ENCODE measurements at places on chromosomes 11 and 22. TPM values are rescaled to one million over a fixed set of nuclear protein-coding genes. Genes with fewer than 3 reads are reported as not detected.

DNA sequence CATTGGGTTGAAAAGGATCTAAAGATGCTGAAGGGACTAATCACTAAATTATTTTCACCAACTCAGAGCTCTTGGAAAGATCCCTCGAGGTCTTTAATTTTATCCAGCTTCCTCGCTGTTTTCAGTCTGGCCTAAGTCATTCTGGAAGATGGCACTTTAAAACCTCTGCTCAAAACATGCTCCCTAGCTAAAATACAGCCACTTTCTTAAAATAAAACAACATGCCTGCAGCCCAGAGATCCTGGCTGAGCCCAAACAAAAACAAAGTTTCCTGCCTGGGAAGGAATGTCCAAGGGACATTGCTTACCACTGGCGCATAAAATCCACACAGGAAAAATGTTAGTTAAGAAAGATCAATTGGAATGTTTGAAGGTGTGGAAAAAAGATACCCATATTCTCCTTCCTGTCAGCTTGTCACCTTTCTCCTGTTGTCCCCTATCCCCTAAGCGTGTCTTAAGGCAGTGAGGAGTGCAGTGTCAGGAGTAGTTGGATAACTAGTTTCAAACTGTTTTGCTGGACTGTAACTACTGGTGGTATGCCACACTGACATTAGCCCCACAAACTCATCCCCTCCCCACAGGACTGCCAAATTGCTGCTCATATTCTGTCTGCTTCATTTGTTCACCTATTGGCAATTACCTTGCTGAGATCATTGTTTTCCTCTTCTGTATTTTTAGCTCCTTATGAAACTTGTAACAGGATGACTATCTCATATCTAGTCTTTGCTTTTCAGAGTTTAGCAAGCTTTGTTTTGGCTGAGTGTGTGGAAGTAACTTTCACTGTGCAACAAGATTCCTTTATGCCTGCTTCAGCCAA, 108.3 kb upstream of the SESN3 start:
- DNase-seq, result no peak

GRCh38 chr22:45683680-45684079, 12.0 kb downstream of the ATXN10 start:
- no peak for DNase-seq

GRCh38 chr11:121152764-121153163, 51.7 kb downstream of the TECTA start:
- peak; percentile 49 for DNase-seq

- no peak for DNase-seq
Measured at GRCh38 chr11:80773919-80774318, 1333.1 kb upstream of the TENM4 start.

DNA sequence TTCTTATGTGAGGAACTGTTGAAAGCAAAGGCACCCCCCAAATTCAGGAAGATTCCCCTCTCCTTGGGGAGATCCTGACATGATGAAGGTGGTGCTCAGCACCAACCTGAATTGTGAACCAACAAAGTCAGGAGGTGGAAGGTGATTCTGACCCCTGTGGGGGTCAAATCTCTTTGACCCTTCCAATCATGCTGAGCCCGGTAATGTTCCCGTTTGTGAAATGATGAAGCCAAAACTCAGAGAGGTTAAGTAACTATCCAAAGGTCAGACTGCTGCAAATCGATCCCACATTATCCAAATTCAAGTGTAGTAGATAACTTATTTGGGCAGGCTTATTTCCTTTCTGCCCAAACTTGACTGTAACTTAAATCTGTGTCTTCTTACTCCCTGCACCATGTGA, 19.1 kb downstream of the SERPING1 start:
- DNase-seq, result no peak

DNA sequence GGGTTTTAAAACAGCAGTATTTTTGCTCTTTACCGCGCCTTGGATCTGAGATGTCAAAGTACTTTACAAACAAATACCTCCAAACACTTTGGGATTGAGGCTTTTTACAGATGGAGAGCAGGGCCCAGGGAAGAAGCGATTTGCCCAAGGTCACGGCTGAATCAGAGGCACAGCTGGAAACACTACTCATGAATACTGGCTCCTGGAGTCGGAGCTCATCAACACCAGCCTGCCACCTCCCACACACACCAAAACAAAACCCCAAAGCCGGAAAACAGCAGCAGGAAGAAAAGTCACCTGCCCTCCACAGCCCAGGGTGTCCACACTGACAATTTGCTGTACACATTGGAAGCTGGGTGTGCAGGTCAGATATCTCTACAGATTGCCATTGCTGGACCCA, 339.4 kb downstream of the CADM1 start:
- peak; percentile 89 for DNase-seq

DNA sequence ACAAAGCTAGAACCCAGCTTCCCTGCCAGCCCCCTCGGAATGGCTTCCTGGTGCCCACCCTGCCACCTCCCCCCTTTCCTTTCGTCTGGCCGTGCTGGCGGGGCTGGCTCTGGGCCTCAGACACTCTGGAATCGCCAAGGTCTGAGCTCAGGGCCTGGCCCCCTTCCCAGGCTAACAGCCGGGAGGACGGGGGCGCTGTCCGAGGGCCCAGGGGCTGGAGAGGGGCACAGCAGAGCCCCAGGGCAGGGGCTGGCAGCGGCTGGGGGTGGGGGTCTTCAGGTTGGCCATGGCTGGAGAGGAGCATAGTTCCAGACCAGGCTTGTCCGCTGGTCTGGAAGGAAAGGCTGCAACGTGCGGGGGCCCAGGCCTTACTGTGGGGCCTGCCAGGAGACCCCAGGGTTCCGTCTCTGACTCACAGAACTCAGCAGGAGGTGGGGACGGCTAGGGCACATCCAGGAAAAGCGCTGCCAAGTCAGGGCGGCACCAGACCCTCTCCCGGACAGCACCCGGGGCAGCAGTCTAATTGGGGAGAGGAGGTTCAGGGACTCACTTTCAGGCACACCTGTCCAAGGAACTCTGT, 861 bp upstream of the LTBP3 start:
- peak; percentile 70 for DNase-seq

DNAJC24 gene
- 28.6 TPM for total RNA-seq

RFPL2 gene
- 1.8 TPM for total RNA-seq

OR56A1 gene
- total RNA-seq, result 0.31 TPM

CHRM1 gene
- total RNA-seq, result not detected

PYGM gene
- 1.1 TPM for total RNA-seq

CAPN5 gene
- total RNA-seq, result 19.6 TPM
